ENCODE measurements at places on chromosomes 6 and 20.
A peak's percentile ranks its signal among the peaks of the same experiment; 100 is the strongest.

GRCh38 chr6:75689576-75689975 is 59.5 kb upstream of the MYO6 start:
- no peak for DNase-seq

DNA sequence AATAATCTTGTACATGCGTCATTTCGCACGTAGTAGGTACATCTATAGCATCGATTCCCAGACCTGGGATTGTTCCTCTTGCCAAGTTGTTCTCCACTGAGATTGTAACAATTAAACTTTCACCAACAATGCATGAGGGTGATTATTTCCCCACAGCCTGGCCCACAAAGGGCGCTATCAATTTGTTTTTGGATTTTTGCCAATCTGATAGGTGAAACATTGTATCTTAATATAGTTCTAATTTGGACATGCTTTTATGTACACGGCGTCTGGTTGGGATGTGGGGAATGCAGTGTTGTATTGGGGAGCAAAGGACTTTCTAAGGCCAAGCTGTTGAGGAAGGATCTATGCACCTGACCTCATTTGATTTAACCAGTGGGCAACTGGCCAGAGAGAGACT is 59.5 kb downstream of the VEGFA start:
- no peak for DNase-seq

GRCh38 chr20:34954904-34955230 is 739 bp downstream of the GSS start:
- peak; percentile 42 for DNase-seq

GRCh38 chr6:74415056-74415455 is 719.1 kb downstream of the CD109 start:
- DNase-seq = no peak

DNA sequence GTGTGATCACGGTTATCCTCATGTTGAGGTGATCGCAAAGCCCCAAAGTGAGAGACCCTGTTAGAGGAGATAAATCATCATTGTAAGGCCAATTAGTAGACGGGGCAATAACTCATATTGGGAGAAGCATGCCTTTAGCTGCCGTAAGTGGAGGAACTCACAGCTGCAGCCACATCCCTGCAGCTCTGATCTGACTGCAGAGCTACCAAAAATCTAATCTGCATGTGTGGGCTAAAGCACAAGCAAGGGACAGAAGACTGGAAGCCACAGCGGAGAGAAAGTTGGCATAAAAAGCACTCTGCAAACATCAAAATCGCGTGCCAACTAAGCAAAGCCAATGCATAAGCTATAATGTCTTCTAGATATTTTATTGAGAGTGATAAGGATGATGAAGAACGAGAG is 79.8 kb downstream of the TBC1D7 start:
- no peak for DNase-seq

GRCh38 chr6:44800171-44800783 is 412.8 kb downstream of the CDC5L start:
- no peak for DNase-seq

DNA sequence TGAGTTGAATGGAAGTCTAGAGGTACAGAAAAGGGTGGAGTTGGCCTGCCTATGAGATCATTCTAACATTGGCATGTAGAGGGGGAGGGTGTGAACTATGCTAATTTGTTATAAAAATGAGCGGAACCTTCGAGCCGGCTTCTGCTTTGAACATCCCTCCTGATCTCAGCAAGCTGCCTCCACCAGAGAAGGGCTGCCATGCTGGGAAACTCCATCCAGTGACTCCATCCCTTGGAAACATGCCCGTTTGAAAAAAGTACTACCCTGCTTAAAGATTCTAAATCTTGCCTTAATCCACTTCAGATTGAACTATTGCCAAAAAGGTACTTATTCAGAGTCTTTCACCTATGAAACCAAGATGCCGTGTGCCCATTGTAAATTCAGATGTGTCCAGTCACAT is 43.6 kb upstream of the TMEM170B start:
- DNase-seq = no peak

DNA sequence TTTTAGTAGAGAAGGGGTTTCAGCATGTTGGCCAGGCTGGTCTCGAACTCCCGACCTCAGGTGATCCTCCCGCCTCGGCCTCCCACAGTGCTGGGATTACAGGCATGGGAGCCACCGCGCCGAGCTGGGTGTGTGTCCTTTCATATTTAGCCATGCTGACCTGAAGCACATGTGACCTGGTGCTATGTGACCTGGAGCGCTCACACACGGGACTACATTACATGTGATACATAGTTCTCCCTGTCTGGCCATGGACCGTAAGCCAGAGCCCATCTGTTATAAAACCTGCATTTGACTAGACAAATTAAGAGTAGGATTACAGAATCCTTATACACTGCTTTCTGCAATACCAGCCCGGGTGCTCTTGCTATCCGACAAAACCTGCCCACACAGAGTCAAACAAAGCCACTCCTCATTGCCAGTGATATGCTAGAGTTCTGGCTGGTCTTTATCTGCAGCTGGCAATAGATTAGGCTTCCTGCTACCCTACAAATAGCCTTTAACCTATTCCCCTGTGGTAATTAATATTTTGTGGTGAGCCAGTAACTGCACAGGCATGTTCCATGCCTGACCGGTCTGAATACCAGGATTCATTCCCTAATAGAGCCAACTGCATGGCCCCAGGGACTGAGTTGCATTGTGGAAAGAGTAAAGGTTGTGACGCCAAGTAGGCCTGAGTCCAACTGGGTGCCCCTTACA is 26.3 kb upstream of the FAM50B start:
- DNase-seq = no peak

- DNase-seq = no peak
Observed at GRCh38 chr20:5920581-5920980, 29.8 kb downstream of the TRMT6 start.

GRCh38 chr20:62354031-62354808 is 12.9 kb downstream of the LAMA5 start:
- no peak for DNase-seq

DNA sequence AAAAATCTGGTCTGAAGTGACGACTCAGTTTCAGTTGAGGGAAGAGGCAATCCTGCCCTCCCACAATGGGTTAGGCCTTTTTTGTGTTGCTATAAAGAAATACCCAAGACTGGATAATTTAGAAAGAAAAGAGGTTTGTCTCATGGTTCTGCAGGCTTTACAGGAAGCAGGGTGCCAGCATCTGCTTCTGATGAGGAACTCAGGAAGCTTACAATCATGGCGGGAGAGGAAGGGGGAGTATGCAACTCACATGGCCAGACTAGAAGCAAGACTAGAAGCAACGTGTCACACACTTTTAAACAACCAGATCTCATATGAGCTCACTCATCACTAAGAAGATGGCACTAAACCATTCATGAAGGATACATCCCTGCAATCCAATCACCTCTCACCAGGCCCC is 529.3 kb downstream of the KIF16B start:
- no peak for DNase-seq

DNA sequence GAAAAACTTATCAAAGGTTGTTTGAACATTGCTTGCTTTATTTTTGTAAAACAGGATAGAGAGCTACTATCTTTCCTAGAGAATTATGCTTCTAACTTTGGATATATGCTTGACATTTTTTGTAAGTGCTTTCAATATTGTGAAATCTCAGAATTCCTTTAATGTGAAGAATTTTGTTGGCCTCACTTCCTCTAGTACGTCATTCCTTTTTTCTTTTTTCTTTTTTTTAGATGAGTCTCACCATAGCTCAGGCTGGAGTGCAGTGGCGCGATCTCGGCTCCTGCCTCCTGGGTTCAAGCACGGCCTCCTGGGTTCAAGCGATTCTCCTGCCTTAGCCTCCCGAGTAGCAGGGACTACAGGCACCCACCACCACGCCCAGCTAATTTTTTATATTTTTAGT is 668.1 kb downstream of the RFPL4B start:
- no peak for DNase-seq

GRCh38 chr6:47149066-47149465 is 106.9 kb upstream of the ADGRF1 start:
- DNase-seq = no peak

GRCh38 chr20:43341511-43341910 is 116.2 kb upstream of the SRSF6 start:
- DNase-seq = no peak

GRCh38 chr20:41508335-41508734 is 109.8 kb downstream of the CHD6 start:
- no peak for DNase-seq

GRCh38 chr6:168691774-168692173 is 250.8 kb downstream of the SMOC2 start:
- DNase-seq = no peak

- no peak for DNase-seq
Observed at GRCh38 chr6:5674721-5675120, 332.0 kb downstream of the NRN1 start.

GRCh38 chr6:119637768-119638167 is 288.2 kb upstream of the MAN1A1 start:
- DNase-seq = no peak

GRCh38 chr6:138465007-138465645 is 34.2 kb downstream of the NHSL1 start:
- DNase-seq = peak; percentile 17

- DNase-seq = peak; percentile 89
Observed at GRCh38 chr6:165049362-165049761, 260.0 kb downstream of the C6orf118 start.

DNA sequence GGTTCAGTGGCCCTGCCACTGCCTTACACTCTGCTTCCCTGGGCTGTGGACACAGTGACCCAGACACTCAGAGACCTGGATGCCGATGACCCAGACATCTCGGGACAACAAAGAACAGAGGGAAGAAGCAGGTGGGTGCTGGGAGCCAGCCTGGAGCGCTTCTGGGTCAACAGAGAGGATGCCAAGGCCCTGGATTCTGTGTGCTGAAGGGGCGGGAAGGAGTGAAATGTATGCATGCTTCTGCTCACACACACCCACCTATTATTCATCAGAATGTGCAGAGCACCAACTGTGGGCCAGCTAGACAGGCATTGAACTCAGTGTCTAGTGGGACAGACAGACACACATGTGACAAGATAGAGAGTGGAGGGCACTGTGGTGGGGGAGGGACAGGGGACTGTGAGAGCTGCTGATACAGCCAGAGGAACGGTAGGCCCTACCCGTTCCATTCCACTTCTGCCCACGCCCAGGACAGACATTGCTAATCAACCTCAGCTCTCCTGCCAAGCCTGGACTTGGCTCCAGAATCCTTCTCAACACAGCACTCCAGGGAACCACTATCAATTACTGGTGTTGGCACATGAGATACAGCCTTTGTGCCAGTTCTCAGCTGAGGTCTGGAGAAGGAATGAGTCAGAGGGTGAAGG is 20.2 kb downstream of the KCNK15 start:
- DNase-seq = no peak

GRCh38 chr6:44255105-44255808 is 2.1 kb downstream of the SLC35B2 start:
- DNase-seq = peak; percentile 47
